ENCODE measurements at places on chromosomes 7 and 10.

DNA sequence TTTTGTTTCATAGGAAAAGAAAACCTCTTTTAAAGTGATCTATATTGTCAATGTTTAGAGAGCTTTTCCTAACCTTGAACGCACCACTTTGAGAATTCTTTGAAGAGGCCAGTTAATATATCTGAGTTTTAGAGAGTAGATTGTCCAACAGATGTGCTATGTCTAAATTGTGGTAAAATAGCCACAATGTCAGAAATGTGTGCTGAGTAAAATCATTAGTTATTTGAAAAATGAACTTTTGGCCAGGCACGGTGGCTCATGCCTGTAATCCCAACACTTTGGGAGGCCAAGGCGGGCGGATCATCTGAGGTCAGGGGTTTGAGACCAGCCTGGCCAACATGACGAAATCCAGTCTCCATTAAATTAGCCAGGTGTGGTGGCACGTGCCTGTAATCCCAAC, 61.6 kb upstream of the KIAA1217 start:
- DNase-seq, result no peak

GRCh38 chr10:117360994-117361667, 14.1 kb downstream of the PDZD8 start:
- peak; percentile 24 for DNase-seq

- DNase-seq, result no peak
Observed at GRCh38 chr10:10587744-10588393, 429.8 kb upstream of the CELF2 start.

GRCh38 chr10:110858297-110858934, 13.3 kb upstream of the PDCD4 start:
- DNase-seq, result no peak

DNA sequence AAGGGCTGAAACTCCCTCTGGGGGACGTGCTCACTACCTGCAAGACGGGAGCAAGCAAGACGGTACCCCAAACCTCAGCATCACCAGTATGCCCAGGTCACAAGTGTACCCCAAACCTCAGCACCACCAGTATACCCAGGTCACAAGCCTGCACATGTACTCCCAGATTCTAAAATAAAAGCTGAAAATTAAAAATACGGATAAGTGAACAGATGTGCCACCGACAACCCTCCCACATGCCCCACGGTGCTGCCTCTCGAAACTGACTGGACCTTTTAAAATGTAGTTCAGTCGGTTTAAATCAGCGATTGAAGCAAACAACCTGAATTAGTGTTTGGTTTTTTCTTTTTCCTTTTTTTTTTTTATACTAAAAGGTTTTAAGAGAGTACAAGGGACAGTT, 566.5 kb downstream of the DNAJB6 start:
- no peak for DNase-seq

DNA sequence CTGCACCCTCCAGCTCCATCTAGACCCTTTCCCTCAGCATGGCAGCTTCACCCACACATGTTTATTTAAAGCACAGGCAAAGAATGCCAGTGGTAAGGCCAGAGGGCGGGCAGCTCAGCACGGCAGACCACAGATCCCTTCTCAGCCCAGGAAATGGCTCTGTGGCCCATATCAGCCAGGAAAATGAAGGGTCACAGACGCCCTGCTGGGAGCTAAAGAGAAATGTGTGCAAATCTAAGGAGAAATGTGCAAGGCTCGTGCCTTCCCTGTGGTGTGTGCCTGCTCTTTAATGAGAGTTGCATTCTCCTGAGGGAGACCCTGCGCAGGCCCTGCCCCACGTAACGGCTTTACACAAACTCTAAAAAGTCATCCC, 23.0 kb downstream of the PTPRN2 start:
- no peak for DNase-seq

- DNase-seq, result no peak
Observed at GRCh38 chr10:70858759-70859158, 29.6 kb downstream of the PCBD1 start.

DNA sequence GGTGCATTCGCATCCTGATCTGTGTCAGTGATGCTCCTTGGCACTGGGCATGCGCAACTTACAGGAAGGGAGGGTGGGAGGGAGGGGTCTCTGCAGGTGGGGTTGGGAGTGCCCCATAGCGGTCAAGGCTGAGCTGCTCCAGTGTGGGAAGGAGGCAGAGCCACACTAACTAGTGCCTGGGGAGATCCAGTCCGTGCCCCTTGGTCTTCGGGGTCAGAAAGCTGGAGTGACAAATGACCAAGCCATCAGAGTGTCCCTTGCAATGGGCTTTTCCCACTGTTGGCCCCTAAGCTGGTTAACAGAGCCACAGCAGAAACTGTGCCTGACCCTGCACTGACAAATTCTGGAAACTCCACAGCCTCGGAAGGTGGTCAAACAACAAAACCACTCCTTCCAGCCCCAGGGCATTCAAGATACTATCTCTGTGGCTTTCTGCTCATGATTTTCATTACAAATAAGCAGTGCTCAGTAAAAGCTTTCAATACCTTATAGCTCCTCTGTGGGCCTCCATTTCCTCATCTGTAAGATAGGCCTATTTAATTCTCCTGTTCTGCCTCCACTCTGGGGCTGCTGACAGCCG, 138.1 kb upstream of the UNC5B start:
- no peak for DNase-seq
